Fibroblast of the conjunctiva (primary cell): ENCODE measurements at places on chromosomes 1 and 21.

- DNase-seq: peak; percentile 12
These were observed 648.1 kb downstream of the PLPP3 start for GRCh38 chr1:55931081-55931940.

GRCh38 chr1:24919791-24920532 is 10.1 kb downstream of the RUNX3 start:
- no peak for DNase-seq

DNA sequence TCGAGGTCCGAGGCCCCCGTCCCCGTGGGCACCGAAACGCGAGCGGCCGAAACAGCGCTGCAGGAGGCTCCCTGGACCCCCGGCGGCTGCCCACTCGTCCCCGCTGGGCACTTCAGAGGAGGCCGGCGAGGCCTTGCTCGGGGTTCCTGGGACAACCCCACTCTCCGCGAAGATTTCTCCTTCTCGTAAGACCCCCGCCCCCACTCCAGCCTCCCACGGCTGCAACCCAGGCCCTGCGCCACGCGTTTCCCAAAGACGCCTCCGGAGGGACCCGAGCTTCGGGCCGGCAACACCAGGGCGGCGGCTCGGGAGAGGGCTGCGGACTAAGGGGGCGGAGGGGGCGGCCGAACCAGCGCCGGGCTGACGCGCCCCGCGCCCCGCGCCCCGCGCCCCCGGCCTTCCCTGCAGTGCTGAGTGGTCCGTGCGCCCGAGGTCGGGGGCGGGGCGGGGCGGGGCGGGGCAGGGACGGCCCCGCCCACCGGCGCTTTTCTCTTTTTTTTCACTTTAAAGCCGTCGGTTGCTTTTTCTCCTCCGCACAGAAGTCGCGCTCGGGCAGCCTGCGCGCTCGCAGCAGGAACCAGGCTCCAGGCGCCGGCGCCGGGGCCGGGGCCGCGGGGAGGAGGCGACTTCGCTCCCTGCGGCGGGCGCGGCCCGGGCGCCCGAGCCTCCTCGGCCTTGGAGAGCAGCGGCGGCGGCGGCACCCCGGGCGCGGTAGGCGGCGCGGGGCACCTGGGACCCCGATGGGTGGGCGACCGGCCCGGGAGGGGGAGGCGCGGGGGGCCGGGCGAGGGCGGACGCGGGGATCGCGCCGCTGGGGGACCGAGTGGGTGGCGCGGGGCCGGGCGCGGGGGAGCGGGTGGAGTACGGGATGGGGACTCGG is at the start of gene SPSB1:
Gene SPSB1 (plus strand): TSS at position 534 of the 880 bp plus-strand sequence. CDS start 62,998 bp downstream, outside the sequence.
- DNase-seq: no peak

DNA sequence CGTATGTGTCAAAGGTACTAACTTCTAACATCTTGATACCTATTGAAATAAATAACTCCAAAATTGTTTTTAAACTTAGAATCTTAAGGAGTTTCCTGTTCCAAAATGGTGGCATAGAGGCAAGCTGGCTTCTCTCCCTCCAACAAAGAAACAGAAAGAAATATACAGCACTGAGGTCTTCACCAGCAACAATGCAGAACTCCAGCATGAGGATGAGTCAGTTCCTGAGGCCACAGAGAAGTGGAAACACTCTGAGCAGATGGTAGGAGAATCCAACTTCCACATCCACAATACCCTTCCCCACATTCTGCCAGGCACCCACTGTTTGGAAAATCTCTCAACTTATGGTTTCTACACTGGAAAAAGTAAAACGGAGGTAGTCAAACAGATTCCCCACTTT is 12.2 kb upstream of the PPIH start:
- no peak for DNase-seq

DNA sequence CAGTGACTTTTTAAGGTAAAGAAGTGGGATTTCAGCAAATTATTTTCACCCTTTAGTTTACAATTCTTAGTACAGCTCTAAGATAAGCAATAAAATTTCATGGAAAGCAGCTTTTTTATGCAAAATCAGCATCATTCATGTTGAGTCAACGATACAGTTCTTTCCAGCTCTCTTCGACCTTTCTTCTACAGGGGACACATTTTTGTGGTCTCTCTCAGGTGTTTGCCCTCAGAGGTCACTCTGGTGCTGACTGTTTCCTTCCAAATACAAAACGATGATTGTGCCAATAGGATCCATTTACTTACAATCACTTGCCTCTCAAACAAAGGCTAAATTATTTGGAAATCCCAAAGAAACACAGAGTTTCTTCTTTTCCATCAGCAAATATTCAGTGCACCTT is 51.0 kb downstream of the PSMG1 start:
- DNase-seq: no peak

- DNase-seq: no peak
These were observed 1.9 kb upstream of the TSNAX start for GRCh38 chr1:231526536-231526935.

GRCh38 chr1:193144999-193145398 is 23.2 kb downstream of the CDC73 start:
- no peak for DNase-seq

DNA sequence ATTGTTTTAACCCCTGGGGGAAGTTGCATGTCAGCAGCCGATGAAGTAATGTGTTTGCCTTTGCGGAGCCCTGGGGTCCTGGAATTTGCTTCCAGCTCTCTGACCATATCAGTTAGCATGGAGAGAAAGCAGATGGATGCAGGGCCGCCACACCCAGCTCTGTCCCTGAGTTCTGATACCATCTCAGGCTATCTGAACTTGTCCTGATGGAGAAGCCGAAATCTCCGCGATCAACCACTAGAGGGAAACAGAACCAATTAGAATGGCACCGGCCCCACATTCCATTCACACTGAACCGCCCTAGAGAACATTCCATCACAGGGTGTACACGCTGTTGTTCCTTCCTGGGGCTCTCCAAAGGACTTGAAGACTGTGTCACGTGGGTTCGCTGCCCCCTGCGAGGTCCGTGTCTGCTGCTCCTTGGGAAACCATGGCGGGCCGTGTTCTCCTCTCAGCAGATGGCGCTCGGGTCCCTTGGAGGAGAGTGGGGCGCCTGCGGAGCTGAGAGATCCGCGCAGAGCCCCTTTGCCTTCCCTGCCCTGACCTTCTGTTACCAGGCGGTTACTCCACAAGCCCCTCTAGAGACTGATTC is 75.4 kb downstream of the ABCA4 start:
- peak; percentile 96 for DNase-seq

DNA sequence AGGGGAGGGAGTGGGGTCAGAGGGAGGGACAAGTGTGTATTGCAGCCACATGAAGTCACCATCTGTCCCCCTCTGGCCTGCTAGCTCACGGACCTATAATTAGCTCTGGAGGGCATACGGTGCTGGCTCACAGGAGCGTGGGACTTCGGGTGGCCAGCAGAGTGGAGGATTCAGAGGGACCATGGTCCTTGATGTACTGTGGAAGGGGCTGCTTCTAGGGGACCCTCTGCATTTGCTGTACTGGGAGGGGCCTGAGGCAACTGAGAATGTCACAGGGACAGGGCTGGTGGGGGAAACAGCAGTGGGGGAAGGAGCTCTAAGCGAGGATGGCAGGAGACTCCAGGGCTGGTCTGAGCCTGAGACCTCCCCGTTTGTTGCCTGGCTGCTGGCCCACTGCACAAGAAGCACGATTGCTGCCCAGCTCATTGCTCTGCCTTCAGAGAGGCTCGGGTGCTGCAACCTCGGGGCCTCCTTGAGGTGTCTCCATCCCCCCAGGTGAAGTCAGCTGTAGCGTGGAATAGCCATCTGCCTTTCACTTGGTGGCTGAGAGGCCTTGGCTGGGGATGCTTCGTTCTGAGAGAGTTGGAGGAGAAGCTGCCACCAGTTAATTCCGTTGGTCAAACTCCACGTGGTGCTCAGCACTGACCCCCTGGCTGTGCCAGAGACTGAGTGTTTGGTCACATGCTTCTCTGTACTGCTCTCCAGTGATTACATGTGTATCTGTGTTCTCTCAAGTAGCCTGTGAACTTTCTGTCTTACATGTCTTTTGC is 2.7 kb downstream of the PPFIA4 start:
- DNase-seq: no peak

DNA sequence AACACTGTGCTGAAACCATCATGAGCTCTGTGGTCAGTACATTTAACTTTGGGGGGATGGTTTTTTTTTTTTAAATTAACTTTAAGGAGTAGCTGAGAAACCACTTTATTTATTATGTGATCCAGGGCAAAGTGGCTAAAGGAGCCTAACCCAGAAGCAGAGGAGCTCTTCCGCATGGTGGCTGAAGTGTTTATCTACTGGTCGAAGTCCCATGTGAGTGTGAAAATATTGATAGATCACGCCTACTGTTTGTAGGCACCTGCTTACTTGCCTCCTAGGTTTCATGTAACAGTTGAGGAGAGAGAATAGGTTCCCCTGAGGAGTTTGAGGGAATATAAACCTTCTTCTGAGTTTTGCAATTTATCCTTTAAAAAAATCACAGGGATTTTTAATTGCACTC is 181.4 kb downstream of the ZP4 start:
- no peak for DNase-seq

DNA sequence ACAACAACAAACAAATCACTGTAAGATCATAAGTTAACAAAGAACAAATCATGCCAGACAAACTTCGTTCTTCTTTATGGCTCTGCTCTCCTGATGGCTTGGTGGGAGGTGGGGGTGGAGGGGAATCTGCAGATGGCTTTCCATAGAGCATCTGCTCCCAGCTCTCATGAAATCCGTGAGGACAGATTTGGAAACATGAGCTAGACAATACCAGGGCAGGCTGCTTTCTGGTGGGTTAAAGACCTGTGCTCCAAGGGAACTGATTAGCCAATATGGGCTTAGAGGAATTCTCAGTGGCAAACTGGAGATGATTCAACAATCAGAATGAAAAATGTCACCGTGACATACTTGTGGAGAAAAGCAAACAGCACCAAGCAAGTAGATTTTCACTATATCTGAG is 69.4 kb upstream of the TLR5 start:
- no peak for DNase-seq

- DNase-seq: no peak
These were observed 16.4 kb upstream of the MAPKAPK2 start for GRCh38 chr1:206668351-206668750.

- no peak for DNase-seq
These were observed 195.1 kb downstream of the HHAT start for GRCh38 chr1:210523830-210524229.

DNA sequence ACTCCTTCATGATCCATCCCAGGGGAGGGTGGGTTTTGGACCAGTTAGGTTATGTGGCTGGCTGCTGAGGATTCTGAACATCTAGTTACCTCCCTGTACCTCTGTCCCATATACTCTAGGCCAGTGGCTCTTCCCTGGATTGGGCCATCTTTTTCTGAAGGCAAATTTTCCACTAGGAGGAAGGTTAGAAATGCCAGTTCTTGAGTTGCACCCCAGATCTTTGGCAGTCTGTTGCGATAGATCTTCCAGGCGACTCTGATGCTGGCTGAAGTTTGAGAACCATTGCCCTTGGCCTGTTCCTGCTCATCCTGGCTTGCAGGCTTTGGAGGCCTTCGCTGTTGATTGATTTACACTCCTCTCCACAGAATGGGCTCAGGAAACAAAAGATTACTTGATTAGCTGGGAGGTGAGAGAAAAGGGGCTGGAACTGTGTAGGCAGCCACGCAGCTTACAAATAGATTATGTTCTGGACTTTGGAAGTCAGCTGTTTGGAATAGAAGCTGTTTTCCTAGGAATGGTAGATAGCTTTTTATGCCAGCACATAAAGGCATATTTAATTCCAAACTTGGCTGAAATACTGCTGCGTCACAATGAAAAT is 110.1 kb downstream of the MRPS6 start:
- no peak for DNase-seq

DNA sequence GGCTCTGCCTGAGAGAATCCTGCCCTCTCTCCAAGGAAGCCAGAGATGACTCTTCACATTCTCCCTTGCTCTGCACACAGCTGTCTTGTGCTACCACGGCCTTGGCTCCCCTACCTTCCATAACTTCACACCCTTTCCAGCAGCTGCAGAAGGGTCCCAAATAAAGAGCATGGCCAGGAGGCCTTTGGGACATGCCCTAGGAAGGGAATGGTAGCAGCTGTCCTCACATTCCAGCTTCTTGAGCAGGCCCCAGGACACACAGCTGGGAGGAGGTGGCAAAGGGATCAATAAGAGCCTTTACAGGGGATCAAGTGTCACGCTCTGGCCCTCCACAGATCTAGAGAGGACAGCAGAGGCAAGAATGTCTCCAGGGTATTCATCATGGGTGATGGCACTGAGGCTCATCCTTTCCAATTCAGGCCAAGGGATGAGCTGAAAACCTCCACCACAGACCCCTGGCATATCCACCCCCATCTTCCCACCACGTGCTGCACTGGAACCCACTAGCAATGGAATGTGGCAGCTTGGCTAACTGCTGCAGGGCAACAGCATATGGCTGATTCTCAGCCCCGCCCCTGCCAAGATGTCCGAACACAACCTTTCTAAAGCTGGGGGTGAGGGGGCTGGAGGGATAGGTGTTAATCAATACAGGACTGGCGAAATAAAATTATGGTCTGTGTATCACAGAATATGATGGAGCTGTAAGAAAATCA is 17.8 kb upstream of the RAB29 start:
- no peak for DNase-seq

- no peak for DNase-seq
These were observed 47.8 kb downstream of the BRWD1 start for GRCh38 chr21:39265603-39266002.

- no peak for DNase-seq
These were observed 62.8 kb downstream of the IRF2BP2 start for GRCh38 chr1:234546890-234547788.

DNA sequence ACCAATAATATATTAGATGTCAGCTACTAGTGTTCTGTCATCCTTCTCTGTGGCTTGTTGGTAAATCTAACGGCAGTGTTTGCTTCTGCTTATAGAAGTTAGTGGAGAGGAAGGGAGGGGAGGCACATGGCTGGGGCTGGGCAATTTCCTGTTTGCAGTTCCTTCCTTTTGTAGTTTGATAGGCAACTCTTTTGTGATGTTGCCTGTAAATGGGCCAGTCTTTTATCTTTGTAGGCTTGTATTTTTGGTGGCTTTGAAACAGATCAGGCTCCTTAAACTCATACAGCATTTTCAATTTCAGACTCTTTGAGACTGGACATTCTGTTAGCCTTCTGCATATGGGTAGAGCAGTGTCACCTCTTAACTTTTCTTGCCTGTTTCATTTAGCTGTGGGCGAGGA is 48.1 kb downstream of the CDC14A start:
- DNase-seq: no peak

- no peak for DNase-seq
These were observed 8.4 kb upstream of the DDAH1 start for GRCh38 chr1:85473390-85473789.
